Esophagus muscularis mucosa (tissue), 4 donors: ENCODE measurements at places on chromosomes 5 and 9. TPM values are rescaled to one million over a fixed set of nuclear protein-coding genes. Genes with fewer than 3 reads are reported as not detected.

- no peaks in the 10 kb centered on the region for H3K27me3 ChIP-seq
- H3K36me3 ChIP-seq: no peaks in the 10 kb centered on the region
- H3K4me1 ChIP-seq: peaks cover 2% of the 10 kb centered on the region
- no peak for DNase-seq
- H3K4me3 ChIP-seq: no peak overlapping the region
- no peak overlapping the region for H3K27ac ChIP-seq
Observed at GRCh38 chr9:69371001-69371400, 46.0 kb downstream of the ENTREP1 start.

DNA sequence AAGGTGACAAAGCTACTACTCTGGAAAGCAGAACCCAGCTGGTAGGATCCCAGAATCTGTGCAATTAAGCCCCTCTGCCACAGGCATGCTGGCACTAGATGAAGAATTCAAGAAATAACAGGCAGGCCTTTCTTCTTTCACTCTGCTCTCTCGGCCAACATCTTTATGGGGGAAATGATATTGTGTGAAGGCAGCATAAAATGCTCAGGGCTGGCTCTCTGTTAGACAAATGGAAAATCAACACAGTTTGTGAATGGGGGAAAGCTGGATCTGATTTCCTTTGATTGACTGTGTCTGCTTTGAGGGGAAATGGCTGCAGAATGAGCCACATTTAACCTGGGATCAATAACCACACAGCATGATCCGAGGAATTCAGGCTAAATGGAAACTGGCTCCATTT, 29.1 kb upstream of the AKNA start:
- H3K27me3 ChIP-seq: no peaks in the 10 kb centered on the region
- DNase-seq: no peak
- no peak overlapping the region for H3K27ac ChIP-seq

- no peaks in the 10 kb centered on the region for H3K27me3 ChIP-seq
- H3K36me3 ChIP-seq: no peaks in the 10 kb centered on the region
- no peak overlapping the region for H3K27ac ChIP-seq
- H3K4me3 ChIP-seq: no peak overlapping the region
- no peak for DNase-seq
Observed at GRCh38 chr9:35203528-35203927, 41.7 kb downstream of the UNC13B start.

- H3K4me1 ChIP-seq: peaks cover 26% of the 10 kb centered on the region
- no peaks in the 10 kb centered on the region for H3K27me3 ChIP-seq
- no peaks in the 10 kb centered on the region for H3K36me3 ChIP-seq
- no peak for DNase-seq
Observed at GRCh38 chr9:87109231-87109631, 161.9 kb upstream of the GAS1 start.

- no peaks in the 10 kb centered on the region for H3K4me1 ChIP-seq
- no peak overlapping the region for H3K27ac ChIP-seq
- no peak overlapping the region for H3K4me3 ChIP-seq
- no peaks in the 10 kb centered on the region for H3K36me3 ChIP-seq
- no peak for DNase-seq
- H3K27me3 ChIP-seq: no peaks in the 10 kb centered on the region
Observed at GRCh38 chr5:77751328-77752023, 24.7 kb downstream of the TBCA start.

DNA sequence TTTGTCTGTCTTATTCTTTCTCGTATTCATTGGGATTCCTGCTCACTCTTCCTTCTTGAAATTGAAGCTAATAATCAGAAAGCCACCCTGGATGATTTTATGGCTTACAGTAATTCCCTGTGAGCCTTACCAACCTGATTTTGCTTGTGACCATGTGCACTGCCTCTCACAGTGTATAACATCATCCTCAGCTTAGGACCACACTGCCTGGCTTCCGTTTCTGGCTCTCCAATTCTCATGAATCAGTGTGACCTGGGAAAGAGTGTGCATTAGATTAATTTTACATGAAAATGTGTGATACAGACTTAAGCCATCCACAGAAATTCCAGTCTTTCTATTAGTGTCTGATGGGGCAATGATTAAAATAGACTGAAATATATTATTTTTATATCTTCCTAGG, 126.8 kb upstream of the DMRT1 start:
- H3K4me3 ChIP-seq: peak overlapping the region; percentile 50
- H3K36me3 ChIP-seq: peaks cover 32% of the 10 kb centered on the region
- H3K4me1 ChIP-seq: peaks cover 92% of the 10 kb centered on the region
- H3K27me3 ChIP-seq: no peaks in the 10 kb centered on the region
- H3K27ac ChIP-seq: peak overlapping the region; percentile 84

DNA sequence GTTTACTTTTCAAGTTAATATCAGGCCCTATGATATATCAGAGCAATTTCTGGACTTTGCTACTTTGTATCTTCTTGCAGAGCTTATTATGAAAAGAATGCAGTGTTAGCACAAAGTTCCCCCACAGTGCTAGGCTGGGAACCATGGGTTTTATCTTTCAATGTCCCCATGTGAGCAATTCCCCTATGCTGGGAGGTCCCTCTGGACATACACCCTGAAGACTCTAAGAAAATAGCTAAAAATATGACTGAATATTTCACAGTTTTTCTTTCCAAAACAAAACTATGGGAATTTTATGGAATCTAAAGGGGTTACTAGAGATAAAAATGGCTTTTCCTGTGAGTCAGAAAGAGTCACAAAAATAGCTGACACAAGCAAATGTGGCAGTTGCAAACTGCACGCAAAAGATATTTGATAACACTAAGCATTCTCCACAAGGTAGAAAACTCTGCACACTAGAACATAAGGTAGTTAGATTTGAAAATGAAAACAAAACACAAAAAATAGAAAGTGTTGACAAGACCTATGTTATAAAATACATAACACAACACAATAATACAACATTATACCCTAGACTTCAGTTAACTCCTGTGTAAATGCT, 487.5 kb upstream of the GRIN3A start:
- DNase-seq: no peak
- H3K4me1 ChIP-seq: no peaks in the 10 kb centered on the region
- H3K27ac ChIP-seq: no peak overlapping the region

DNA sequence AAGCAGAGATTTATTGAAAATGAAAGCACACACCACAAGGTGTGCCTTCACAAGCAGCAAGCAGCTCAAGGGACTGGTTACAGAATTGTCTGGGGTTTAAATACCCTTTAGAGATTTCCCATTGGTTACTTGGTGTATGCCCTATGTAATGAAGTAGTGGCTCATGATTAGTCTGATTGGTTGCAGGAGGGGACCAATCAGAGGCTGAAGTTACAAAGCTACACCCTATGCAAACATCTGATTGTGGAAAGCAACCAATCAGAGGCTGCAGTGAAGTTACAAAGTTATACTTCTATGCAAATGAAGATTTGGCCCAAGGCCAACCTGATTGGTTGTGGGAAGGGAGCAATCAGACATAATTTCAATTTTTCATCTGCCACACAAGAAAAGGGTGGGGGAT, 119.9 kb downstream of the C9orf152 start:
- H3K36me3 ChIP-seq: no peaks in the 10 kb centered on the region
- no peak overlapping the region for H3K27ac ChIP-seq
- no peak for DNase-seq

DNA sequence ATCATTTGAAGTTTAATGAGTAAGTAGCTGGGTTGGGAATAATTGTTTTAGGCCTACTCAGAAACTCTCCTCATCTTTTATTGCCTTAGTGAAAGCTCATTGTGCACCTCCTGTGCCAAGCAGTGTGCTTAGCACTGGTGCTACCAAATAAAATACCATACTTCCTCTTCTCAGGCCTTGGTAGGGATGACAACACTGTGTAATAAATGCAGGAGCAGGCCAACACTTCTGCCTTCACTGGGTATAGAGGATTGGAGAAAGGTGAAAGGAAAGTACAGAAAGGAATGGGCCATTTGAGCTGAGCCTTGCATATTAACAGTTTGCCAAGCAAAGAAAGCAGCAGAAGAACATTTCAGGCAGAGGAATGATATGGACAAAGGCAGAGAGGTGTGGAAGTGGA, 285.7 kb downstream of the NR3C1 start:
- H3K36me3 ChIP-seq: no peaks in the 10 kb centered on the region
- no peak overlapping the region for H3K4me3 ChIP-seq
- no peak overlapping the region for H3K27ac ChIP-seq
- no peak for DNase-seq
- H3K4me1 ChIP-seq: peaks cover 6% of the 10 kb centered on the region
- no peaks in the 10 kb centered on the region for H3K27me3 ChIP-seq

- no peaks in the 10 kb centered on the region for H3K27me3 ChIP-seq
- no peak overlapping the region for H3K4me3 ChIP-seq
- no peaks in the 10 kb centered on the region for H3K36me3 ChIP-seq
- DNase-seq: no peak
Observed at GRCh38 chr5:14167211-14167845, 24.2 kb downstream of the TRIO start.

DNA sequence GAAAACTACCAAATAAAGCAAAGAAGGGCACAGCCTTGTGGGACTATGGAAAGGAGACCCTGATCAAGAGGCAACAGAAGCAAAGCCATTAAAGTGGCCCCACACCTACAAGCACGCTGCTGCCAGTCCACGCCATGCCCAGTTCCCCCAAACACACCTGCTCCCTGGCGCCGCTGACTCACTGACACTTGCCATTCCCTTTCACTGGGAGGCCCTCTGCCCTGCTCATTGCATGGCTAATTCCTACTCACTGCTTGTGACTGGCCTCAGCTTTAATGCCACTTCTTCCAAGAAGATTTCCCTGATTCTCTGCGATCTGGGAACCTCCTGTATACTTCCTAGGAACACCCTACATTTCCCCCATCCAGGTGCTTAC, 71.2 kb upstream of the TAF1L start:
- H3K36me3 ChIP-seq: no peaks in the 10 kb centered on the region
- H3K4me1 ChIP-seq: no peaks in the 10 kb centered on the region
- DNase-seq: no peak
- H3K27ac ChIP-seq: no peak overlapping the region

GRCh38 chr5:144203750-144204596, 33.3 kb downstream of the KCTD16 start:
- peaks cover 5% of the 10 kb centered on the region for H3K4me1 ChIP-seq
- no peak overlapping the region for H3K27ac ChIP-seq
- DNase-seq: no peak
- no peaks in the 10 kb centered on the region for H3K36me3 ChIP-seq
- H3K27me3 ChIP-seq: peaks cover 58% of the 10 kb centered on the region

DNA sequence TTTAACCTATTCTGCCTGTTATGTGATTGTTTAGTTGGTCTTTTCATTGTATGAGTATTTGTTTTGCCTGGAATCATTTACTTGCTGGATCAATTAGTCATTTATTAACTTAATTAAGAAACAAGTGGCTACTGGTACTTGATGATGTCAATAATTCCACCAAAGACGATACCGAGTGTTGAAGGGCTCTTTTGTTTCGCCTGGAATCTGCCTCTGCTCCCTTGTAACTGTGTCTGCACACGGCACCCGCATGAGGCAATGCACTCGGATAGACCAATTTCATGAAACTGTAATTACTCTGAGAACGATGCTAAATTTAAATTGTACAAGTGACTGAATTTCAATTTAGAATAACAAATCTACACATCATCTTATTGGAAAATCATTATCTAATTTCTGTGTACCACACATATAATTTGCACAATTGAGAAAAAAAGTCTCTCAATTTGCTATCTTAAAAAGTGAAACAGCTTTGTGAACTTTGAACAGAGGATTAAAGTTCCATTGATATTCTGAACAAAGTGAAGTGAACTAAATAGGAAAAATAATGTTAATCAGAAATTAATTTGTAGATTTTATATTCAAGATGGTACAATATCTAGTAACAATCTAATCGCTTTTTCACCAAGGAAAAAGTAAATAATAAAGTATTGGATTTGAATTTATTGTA, 143.2 kb downstream of the CTNND2 start:
- no peak overlapping the region for H3K4me3 ChIP-seq
- H3K27ac ChIP-seq: no peak overlapping the region
- H3K27me3 ChIP-seq: no peaks in the 10 kb centered on the region
- no peak for DNase-seq
- H3K4me1 ChIP-seq: no peaks in the 10 kb centered on the region
- H3K36me3 ChIP-seq: no peaks in the 10 kb centered on the region

- no peak for DNase-seq
- H3K4me3 ChIP-seq: no peak overlapping the region
- no peaks in the 10 kb centered on the region for H3K4me1 ChIP-seq
- H3K27me3 ChIP-seq: no peaks in the 10 kb centered on the region
Observed at GRCh38 chr5:30502277-30502676, 691.2 kb upstream of the CDH6 start.

DNA sequence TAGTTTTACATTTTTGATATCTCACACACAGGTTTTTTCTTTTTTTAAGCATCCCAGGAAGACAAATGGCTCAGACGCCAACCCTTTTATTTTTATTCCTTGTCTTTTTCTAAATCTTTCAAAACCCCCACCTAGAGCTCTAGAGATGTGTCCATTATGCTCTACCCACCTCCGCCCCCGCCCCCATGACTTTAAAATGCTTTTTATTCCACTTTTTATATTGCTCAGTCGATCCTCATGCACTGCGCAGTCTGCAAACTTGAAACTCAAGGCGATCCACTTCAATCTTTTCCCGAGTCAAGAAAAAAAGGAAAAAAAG, 411 bp upstream of the MAT2B start:
- H3K36me3 ChIP-seq: no peaks in the 10 kb centered on the region
- DNase-seq: no peak
- peak overlapping the region; percentile 65 for H3K4me3 ChIP-seq
- no peaks in the 10 kb centered on the region for H3K27me3 ChIP-seq

DNA sequence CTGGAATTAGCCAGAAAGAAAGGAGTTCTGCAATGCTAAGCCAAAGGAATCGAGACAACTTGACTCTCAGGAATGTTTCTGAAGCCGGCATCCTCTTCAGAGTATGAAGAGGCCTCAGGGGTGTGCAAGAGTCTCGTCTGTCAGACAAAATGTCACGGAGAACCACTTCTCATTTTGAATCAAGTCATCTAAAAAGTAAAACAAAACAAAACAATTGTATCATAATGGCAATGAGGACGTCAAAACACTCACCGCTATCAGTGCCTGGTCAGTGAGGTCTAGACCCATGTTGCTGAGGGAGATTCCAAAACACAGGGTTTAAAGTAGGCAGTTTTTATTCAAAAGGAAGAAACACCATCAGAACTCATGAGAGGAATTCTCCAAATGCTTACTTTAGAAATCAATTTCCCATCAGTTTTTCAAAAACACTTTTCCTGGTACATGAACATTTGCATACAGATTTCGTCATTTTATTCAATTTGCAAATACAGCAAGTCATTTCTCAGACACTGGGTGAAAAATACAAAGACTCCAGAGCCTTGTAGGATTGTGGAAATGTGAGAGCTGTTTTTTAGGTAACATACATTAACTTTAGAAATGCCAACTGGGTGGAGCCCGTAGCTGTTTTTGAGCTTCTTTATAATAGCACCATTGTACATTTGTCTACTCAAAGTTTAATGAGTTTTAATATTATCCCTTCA, 89.5 kb upstream of the MAP3K1 start:
- no peaks in the 10 kb centered on the region for H3K27me3 ChIP-seq
- H3K4me3 ChIP-seq: no peak overlapping the region
- DNase-seq: no peak
- no peak overlapping the region for H3K27ac ChIP-seq
- no peaks in the 10 kb centered on the region for H3K4me1 ChIP-seq
- H3K36me3 ChIP-seq: no peaks in the 10 kb centered on the region

The ADAMTS13 gene
- 1.7 TPM for total RNA-seq

The CBY3 gene
- total RNA-seq: not detected

The PCDHGA5 gene
- 5.2 TPM for total RNA-seq

The PROB1 gene
- 2.5 TPM for total RNA-seq

The DNM1 gene
- 10.9 TPM for total RNA-seq

The RNF180 gene
- 17.9 TPM for total RNA-seq

The TBCA gene
- 128 TPM for total RNA-seq

The OCLN gene
- 1.9 TPM for total RNA-seq

The ANKRD31 gene
- total RNA-seq: 0.11 TPM

The GAPVD1 gene
- total RNA-seq: 58.6 TPM

The ADRA1B gene
- total RNA-seq: 3.2 TPM
